ENCODE measurements at places on chromosomes 11 and 22.
A peak's percentile ranks its signal among the peaks of the same experiment; 100 is the strongest.

DNA sequence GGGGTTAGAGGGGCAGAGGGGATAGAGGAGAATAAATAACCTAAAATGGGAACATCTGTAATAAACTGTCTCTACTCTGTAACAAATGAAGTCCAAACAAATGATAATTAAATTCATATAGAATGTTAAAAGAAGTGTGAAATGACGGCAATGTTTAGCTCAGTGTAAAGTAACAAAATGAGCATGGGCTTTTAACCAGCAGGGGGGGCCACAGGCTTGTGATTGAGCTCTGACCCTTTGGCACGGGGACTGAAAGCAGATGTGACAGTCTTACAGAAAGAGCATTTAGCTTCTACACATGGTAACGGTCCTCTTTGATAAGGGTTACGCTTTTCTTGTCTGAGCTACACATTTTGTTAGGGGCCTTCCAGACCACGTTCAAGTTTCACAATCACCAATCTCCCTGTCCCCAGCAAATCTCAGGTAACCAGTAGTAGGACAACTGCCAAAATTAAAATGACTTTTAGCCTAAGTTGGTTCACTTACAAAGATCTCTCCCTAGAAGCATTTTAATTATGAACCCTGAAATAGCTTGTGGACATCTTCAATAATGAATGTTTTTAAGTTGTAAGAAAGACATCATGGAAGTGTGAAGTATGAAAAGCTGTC, 262.5 kb downstream of the DCDC1 start:
- DNase-seq, result peak; percentile 73

GRCh38 chr11:14641801-14642200, 1.8 kb upstream of the PDE3B start:
- no peak for DNase-seq

DNA sequence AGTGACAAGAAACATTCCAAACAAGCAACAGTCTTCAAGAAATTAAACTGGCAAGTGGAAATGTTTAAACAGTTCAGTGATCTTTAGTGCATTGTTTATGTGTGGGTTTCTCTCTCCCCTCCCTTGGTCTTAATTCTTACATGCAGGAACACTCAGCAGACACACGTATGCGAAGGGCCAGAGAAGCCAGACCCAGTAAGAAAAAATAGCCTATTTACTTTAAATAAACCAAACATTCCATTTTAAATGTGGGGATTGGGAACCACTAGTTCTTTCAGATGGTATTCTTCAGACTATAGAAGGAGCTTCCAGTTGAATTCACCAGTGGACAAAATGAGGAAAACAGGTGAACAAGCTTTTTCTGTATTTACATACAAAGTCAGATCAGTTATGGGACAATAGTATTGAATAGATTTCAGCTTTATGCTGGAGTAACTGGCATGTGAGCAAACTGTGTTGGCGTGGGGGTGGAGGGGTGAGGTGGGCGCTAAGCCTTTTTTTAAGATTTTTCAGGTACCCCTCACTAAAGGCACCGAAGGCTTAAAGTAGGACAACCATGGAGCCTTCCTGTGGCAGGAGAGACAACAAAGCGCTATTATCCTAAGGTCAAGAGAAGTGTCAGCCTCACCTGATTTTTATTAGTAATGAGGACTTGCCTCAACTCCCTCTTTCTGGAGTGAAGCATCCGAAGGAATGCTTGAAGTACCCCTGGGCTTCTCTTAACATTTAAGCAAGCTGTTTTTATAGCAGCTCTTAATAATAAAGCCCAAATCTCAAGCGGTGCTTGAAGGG, 6.0 kb downstream of the MALAT1 start:
- DNase-seq, result no peak

- peak; percentile 74 for DNase-seq
These were observed 83.1 kb upstream of the MTNR1B start for GRCh38 chr11:92886243-92886905.

- DNase-seq, result no peak
These were observed 1526.8 kb upstream of the TENM4 start for GRCh38 chr11:80967649-80968048.

DNA sequence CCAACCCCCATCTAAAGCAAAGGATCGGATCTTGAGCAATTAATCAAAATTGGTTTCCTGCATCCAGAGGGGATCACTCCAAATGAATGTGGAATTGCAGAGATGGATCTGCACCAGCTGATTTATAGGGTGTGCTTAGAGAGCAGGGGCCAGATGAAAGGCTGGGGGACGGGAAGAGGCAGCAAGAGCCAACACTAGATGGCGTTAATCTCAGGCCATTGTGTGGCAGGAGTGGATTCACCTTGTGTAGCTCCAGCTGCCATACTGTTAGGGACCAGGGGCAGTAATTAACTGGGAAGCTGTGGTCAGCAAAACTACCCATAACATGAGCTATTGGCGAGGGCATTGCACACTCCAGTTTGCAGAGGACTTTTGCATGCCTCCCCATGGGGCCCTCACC, 35.6 kb downstream of the SERPINH1 start:
- DNase-seq, result peak; percentile 79

DNA sequence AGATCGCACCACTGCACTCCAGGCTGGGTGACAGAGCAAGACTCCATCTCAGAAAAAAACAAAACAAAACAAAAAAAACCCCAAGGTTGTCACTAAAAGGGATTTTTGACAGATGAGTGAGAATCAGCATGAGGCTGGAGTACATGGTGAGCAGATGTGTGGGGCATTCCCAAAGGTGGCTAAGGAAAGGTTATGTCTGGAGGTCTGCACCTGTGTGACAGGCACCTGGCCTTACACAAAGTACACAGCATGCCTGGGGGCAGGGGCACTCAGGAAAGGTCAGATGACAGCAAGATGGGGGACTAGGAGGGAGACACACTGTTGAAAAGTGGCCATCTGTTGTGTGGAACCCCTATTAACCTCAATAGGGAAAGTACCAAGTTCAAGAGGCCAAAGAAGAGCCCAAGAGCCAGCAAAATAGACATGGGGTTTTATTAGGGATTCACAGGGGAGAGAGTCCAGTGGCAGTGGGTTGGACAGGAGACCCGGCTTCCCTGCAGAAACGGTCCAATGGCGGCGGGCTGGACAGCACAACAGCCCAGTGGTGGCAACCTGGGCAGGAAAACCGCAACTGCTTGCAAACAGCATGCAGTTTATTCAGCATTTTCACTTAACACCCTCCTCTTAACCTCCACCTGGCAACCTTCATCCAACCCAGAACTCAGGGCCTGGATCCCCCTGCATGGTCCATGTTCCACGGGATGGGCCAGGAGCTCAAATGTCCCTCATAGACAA, 101.1 kb downstream of the MICAL2 start:
- DNase-seq, result no peak

DNA sequence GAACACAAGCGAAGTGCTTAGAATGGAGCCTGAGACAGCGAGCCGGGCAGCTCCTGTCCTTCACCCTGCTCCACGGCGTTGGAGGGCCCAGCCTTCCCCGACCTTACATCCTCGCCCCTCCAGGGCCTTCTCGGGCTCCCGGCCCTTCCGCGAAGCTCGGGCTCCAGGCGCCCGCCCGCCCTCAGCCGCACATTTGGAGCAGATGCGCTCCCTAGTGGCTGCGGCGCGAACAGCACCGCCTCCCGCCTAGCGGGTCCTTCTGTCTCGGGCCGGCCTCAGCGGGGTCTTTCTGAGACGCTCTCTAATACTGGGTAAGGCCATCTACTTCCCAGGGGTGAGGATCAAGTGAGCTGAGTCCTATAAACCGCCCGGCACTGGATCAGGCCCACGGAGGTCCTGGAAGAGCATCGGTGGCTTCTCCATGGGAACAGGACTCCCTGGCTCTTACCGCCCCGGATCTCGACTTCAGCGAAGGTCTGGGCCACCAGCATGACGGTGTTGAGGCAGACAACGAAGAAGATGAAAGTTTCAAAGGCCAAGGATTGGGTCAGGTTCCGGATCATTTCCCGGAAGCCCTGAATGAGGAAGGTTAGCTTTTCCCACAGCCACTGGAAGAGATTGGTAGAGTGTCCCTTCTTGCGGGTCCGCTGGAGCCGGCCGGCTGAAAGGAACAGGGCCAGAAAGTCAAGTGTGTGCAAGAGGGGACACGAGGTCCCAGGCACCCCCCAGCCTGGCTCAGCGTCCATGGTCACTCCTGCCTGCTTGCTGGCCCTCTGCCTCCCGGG, 3.7 kb downstream of the CATSPER1 start:
- peak; percentile 95 for DNase-seq
